Activated CD4-positive, alpha-beta memory T cell treated with anti-CD3 and anti-CD28 coated beads for 36 hours (primary cell): ENCODE measurements at places on chromosomes 13 and 19.

DNA sequence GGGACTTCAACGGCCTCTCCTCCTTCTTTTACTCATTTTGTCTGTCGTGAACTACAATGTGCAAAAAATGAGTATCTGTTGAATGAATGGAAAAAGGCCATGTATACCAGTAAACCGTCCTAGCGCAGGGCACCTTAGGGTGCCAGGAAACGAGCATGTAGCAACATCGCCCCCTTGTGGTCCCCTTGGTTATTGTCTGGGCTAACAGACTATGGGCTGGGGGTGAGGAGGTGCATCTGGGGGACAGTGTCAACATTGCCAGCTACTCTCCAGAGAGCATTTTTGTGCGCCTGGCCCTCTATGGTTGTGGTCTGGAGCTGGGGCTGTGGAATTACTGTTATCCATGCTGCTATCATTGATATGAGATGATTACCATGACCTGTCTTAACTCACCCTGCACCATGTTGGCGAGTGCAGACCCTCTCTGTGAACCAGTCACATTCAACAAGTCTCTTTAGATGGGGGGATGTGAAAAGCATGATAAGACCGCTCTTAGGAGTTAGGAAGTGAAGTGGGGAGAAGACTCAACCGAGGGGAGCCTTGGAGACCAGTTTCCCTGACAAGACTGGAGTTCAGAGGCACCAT is 22.8 kb upstream of the SIGLEC11 start:
- DNase-seq: peak; percentile 86

- DNase-seq: no peak
Measured at GRCh38 chr19:7953060-7953459, 9.6 kb upstream of the TIMM44 start.

DNA sequence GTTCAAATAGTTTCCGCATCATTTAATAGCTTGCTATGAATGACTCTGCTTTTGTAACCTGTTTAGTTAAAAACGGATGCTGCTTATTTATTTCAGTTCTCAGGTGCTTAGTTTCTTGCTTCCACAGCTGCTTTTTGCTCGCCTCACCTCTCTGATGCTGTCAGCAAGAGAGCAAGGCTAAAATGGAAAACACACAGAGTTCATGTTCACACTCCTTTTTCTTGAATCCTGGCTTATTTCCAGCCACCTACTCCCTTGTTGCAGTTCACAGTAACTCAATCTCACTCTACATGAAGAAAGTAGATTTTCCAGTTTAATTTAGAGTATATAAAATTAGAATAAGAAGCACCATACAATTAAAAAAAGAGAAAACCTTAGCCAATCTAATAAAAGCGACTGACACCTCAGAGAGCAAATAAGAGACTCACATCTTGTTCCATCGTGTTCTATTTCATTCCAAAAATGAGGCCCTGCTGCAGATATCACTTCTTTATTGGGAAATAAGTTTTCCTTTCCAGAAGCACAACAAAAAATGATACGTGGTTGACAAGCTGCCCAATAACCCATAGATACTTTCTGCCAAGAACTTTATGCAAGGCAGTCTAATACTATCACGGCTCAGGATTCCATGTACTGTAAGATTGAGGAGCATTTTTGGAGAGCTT is 326.1 kb upstream of the SLITRK1 start:
- no peak for DNase-seq

DNA sequence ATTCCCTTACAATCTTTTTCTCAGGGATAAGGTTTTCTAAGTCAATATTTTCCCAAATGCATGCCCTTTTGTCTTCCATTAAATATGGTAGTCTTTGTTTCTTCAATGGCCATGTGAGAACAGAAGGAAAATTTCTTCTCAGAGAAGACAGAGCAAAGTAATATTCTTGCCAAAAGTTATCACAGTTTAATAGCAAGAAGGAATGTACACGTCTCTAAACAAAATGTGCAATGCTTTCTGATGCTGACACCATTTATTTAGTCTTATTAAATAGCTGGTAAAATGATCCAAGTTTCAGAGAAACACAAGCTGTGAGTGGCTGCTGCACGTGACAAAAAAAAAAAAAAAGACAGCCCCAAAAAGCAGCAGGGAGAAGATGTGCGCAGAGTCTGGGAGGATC is 542.5 kb downstream of the GPC6 start:
- no peak for DNase-seq

GRCh38 chr13:25354377-25354776 is 17.4 kb upstream of the ATP8A2 start:
- no peak for DNase-seq

GRCh38 chr13:32384702-32385101 is 43.2 kb downstream of the N4BP2L1 start:
- no peak for DNase-seq

GRCh38 chr13:105638426-105638825 is 897.0 kb downstream of the EFNB2 start:
- DNase-seq: no peak

DNA sequence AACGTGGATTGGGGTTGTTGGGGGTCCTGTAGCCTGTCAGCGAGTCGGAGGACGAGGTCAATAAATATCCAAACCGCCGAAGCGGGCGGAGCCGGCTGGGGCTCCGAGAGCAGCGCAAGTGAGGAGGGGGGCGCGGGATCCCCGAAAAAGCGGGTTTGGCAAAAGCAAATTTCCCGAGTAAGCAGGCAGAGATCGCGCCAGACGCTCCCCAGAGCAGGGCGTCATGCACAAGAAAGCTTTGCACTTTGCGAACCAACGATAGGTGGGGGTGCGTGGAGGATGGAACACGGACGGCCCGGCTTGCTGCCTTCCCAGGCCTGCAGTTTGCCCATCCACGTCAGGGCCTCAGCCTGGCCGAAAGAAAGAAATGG is 754 bp upstream of the SIX5 start:
- no peak for DNase-seq

GRCh38 chr13:75544681-75545330 is 4.8 kb upstream of the UCHL3 start:
- no peak for DNase-seq

GRCh38 chr13:18952225-18953016 is 229.2 kb downstream of the TUBA3C start:
- DNase-seq: no peak

GRCh38 chr19:42596391-42597072 is 1.8 kb upstream of the CEACAM8 start:
- DNase-seq: peak; percentile 48

GRCh38 chr13:22903925-22904324 is 276.9 kb upstream of the SGCG start:
- DNase-seq: no peak
